ENCODE measurements at places on chromosomes 5 and 9. TPM values are rescaled to one million over a fixed set of nuclear protein-coding genes. Genes with fewer than 3 reads are reported as not detected.

The PCDHB10 gene
- not detected for total RNA-seq

The ELOVL7 gene
- 0.42 TPM for total RNA-seq

The SSNA1 gene
- total RNA-seq = 78.3 TPM

The AQP7 gene
- not detected for total RNA-seq

The CDKN2A gene
- 15.7 TPM for total RNA-seq

GRCh38 chr9:128191406-128192046 lies at the start of gene CIZ1:
CIZ1 (minus strand) TSS chr9:128191572; CDS start chr9:128190857, 715 bp downstream.
- peak; percentile 85 for DNase-seq

GRCh38 chr5:76500633-76501393 lies 97.7 kb downstream of the IQGAP2 start:
- DNase-seq = no peak

DNA sequence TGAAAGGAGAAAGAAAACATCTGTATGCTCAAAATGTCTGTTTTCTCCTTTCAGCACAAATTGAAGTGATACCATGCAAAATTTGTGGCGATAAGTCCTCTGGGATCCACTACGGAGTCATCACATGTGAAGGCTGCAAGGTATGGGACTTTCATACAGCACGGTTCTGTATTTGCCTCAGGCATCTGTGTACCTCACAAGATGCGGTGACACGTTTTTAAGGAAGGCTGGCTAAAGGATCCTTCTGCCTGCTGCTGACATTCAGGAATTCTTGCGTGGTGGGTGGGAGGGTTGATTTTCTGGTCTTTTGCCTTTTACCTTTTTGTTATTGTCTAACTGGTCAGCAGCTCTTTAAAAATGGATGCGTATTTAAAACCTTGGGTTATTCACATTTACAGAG lies 133.1 kb downstream of the RORB start:
- no peak for DNase-seq

DNA sequence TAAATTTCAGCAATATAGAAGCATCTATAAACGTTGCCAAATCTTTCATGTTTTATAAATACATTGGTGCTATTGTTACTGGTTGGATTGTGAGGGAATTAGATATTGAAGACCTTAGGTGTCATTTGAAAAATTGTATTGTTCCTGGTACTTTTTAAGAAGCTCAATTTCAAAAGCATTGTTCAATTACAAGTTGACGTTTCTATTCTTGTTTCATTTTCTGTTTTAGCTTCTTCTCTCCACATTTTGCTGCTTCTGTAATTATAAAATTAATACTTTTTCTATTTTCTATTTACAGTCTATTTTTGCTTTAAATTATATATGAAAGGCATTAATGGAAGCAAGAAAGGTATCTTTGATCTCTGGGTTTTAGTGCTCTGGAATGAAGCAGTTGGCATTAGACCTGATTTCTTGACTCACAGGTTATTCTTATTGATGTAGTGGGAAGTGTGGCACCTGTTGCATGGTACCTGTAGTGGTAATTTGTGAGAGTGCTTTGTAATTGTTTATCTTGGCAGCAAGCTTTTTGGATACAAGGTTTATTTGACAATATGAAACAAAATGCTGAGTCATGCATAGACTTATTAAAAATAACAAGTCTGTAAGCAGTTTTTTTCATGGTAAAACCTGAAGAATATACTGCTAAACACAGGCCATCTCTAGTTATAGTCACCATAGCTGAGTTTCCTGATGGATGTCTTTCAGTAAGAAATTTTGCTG lies 13.2 kb downstream of the MACIR start:
- DNase-seq = no peak

- DNase-seq = no peak
These were observed 22.2 kb downstream of the ENG start for GRCh38 chr9:127832248-127832647.

DNA sequence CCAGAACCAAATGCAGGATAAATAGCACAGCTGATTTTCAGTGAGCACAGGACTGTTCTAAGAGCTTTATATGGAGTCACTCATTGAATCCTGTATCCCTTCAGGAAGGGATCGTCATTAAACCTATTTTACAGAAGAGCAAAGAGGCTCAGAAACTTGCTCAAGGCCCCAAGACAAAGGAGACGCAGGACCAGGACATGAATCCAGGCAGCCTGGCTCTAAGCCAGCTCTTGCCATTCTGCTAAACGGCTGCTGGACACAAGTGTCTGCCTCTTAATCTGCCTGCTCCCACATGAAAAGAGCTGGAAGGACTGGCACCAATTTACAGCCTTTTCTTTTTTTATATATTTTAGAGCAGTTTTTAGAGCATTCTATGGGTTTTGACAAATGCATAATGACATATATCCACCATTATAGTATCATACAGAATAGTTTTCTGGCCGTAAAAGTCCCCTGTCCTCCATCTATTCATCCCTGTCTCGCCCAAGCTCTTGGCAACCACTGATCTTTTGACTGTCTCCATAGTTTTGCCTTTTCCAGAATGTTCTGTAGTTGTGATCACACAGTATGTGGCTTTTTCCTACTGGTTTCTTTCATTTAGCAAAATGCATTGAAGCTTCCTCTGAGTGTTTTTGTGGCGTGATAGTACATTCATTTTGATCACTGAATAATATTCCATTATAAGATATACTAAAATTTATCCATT lies 37.5 kb downstream of the RETREG1 start:
- DNase-seq = no peak

- DNase-seq = no peak
These were observed 44.5 kb upstream of the ANGPTL2 start for GRCh38 chr9:127166651-127167524.

DNA sequence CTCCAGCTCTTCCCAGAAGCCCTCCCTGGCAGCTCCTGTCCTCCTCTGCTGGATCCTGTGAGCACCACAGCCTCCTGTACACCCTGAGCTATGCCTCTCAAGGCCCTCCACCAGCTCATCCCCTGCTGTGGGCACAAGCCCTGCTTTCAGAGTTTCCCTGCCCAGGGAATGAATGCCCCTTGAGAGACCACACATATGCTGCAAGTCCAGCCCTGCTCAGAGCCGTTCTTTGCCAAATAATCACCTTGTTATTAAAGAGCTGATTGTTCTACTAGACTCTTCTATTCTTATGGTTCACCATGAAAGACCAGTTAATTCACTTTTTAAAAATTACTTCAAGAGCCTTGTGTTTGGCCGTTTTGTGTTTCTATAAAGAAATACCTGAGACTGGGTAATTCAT lies 121.5 kb downstream of the MVB12B start:
- no peak for DNase-seq

Measured in natural killer cell treated with Interleukin-12 subunit alpha and Interleukin-12 subunit beta and Interleukin-15 and Interleukin-18, amount 100 ng/mL, for 72 hours (primary cell).